ENCODE measurements at places on chromosomes 12 and 14. TPM values are rescaled to one million over a fixed set of nuclear protein-coding genes. Genes with fewer than 3 reads are reported as not detected.
A peak's percentile ranks its signal among the peaks of the same experiment; 100 is the strongest.

Gene GLI1
- 2.2 TPM for total RNA-seq

Gene NTS
- total RNA-seq, result not detected

Gene ANKRD52
- 18.2 TPM for total RNA-seq

Gene PEBP1
- 141 TPM for total RNA-seq

Gene ACOT4
- 1.1 TPM for total RNA-seq

Gene ESRRB
- total RNA-seq, result not detected

Gene CDH24
- 1.5 TPM for total RNA-seq

Gene GPR65
- 1.7 TPM for total RNA-seq

Gene SYNDIG1L
- 0.26 TPM for total RNA-seq

Gene ADSS1
- total RNA-seq, result 5.3 TPM

Gene TMX1
- 10.1 TPM for total RNA-seq

DNA sequence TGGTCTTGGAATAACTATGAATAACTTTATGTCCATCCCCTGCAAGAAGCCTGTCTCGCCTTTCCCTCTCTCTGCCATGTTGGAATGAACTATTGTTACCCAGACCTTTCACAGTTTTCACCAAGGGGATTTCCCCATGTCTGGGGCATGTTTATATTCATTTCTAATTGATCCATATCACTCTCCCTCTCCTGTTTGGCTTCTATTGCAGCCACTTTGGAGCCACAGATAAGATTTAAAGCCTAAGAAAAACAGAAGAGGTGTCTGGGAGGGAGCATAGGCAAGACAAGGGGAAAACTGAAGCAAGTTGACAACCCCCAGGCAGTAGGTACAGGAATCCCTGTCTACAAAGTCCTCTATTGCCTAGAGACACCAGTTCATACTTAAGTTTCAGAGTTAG is 41.0 kb upstream of the FOXJ2 start:
- no peak overlapping the region for H3K4me3 ChIP-seq
- no peaks in the 10 kb centered on the region for H3K4me1 ChIP-seq

DNA sequence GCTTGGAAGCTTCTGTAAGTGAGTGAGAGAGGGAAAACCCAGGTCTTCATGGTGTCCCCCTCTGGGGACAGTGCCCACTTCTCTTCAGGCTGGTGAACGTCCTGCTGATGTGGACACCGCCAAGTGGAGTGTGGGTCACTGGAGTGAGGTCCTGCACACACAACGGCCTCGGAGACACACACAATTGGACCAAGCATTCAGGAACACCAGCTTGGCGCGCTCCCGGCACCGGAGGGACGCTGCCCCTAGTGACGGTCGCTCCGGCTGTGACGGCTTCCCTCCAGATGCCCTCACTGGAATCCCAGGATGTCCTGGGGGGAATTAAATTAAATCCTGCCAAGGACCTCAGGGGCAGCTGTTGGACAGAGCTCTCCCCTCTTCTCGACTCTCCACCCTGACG is 123.1 kb downstream of the ZNF664 start:
- no peaks in the 10 kb centered on the region for H3K27me3 ChIP-seq
- no peak for DNase-seq
- H3K27ac ChIP-seq, result no peak overlapping the region
- no peaks in the 10 kb centered on the region for H3K36me3 ChIP-seq
- H3K4me1 ChIP-seq, result no peaks in the 10 kb centered on the region
- no peak overlapping the region for H3K4me3 ChIP-seq

DNA sequence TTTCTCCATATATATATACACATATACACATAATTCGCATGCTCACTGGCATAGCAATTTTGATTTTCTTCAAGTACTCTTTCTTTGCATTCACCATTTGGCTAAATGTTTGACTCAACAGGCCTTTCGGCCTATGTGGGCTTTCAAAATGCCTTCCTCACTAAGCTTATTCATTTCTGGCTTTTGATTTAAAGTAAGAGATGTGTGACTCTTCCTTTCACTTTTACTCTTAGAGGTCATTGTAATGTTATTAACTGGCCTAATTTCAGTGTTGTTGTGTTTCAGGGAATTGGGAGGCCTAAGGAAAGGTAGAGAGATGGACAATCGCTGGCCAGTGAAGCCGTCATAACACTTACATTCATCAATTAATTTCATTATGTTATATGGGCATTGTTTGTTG is 14.5 kb upstream of the KLRD1 start:
- H3K36me3 ChIP-seq, result no peaks in the 10 kb centered on the region
- no peaks in the 10 kb centered on the region for H3K27me3 ChIP-seq
- no peaks in the 10 kb centered on the region for H3K4me1 ChIP-seq

- no peak overlapping the region for H3K4me3 ChIP-seq
- no peak overlapping the region for H3K27ac ChIP-seq
- H3K36me3 ChIP-seq, result no peaks in the 10 kb centered on the region
- H3K4me1 ChIP-seq, result no peaks in the 10 kb centered on the region
- no peaks in the 10 kb centered on the region for H3K27me3 ChIP-seq
Measured at GRCh38 chr12:107649661-107650061, 35.9 kb upstream of the PWP1 start.

DNA sequence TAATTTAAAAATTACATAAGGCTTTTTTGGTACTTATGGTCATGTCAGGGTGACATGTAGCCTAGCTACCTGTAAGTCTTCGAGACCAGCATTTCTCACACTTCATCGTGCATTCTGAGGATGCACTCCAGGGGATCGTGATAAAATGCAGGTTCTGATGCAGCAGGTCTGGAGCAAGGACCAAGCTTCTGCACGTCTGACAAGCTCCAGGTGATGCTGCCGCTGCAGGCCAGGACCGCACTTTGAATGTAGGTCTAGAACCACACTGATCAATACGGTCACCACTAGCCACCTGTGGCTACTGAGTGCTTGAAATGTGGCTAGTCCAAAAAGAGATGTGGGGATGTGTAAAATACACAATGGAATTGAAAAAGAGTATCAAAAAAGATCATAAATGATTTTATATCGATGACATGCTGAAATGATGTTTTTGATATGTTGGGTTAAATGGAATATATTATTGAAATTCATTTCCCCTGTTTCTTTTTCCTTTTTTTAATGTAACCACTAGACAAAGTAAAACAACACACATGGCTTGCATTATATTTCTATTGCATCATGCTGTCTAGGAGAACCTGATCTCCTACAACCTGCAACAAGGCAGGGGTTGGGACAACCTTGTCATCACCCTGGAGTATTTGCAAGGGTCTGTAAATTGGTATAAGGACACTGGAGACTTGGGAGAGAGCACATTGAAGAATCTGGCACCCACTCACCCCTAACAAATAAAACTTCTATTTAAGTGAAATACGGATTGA is 142.4 kb downstream of the DPF3 start:
- no peak for DNase-seq
- no peak overlapping the region for H3K27ac ChIP-seq

DNA sequence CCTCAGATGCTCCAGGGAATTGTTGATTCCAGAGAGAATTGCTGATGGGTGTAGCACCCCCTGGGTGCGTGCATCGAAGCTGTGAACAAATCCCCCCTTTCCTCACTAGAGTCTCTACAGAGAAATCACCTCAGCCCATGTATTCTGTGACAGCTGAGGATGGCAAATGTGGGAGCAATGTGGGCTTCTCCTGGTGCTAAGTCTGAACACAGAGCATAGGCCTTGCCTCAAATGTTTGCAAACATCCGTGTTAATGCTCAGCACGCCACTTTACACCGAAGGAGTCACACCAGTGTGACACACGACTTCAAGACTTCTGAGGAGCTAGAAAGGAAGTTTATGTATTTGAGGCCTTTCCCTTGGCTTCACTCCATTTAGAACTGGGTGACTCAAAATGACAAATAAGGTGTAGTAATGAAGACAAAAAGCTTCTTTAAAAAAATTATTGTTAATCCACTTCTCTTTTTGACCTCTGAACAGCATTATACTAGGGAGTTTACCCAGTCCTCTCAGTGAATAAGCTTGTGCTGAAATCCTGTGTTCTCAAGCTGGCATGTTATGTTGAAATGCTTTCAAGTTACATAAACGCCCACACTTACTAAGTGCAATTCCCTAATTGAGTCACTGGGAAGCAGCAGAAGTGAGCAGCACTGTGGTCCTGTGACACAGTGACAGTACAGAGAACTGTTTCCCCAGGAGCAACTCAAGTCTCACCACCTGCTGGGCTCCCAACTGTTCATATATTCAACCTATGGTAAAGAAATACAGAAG is 92.9 kb downstream of the FAR2 start:
- H3K4me3 ChIP-seq, result no peak overlapping the region
- no peaks in the 10 kb centered on the region for H3K4me1 ChIP-seq
- no peaks in the 10 kb centered on the region for H3K36me3 ChIP-seq
- H3K27me3 ChIP-seq, result peaks cover 4% of the 10 kb centered on the region

DNA sequence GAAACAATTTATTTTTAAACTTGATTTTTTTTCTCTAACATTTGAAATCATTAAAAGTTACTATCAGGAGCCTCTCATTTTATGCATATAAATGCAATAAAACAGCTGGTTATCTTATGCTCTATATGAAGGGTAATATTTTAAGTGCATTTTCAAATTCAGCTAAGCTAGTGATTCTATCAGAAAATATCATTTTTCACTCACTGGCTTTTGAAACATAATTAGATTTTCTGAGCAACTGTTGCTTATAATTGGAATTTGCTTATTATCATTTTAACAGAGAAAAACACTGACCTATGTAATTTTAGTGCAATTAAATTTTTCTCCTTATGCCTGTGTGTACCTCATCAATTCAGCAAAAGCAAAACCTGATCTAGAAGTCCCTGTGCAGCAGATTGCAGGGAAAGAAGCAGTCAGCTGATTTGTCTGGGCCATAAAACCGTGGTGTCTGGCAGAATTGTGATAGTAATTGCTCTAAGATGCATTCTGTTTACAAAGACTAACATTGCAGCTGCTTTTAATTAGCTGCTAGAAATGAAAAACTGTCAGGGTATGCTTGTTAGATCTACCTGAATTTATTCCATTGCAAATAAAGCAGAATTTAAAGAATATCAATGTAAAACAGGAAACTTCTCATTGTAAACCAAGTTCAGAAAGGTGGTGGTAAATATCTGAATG is 75.0 kb downstream of the BICD1 start:
- H3K4me3 ChIP-seq, result no peak overlapping the region
- no peaks in the 10 kb centered on the region for H3K4me1 ChIP-seq
- no peak overlapping the region for H3K27ac ChIP-seq
- no peaks in the 10 kb centered on the region for H3K36me3 ChIP-seq

DNA sequence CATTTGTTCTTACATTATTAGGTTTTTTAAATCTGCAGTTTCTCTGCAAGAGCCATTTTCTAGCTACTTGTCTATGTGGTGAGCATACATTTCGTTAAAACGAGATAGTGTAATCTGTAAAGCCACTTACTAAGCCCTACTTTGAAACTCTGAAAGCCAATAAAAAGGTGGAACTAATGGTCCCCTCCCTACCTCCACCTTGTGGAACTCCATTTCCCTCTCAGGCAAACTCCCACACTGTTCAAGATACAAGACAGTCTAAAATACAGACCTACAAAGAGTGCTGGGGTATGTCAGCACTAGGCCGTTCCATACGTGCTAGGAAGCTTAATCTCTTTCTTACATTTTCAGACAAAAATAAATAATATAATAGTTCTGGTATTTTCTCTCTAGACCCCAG is 74.1 kb downstream of the DUSP6 start:
- no peak for DNase-seq
- no peaks in the 10 kb centered on the region for H3K36me3 ChIP-seq
- H3K4me1 ChIP-seq, result no peaks in the 10 kb centered on the region
- H3K27me3 ChIP-seq, result no peaks in the 10 kb centered on the region
- no peak overlapping the region for H3K4me3 ChIP-seq

GRCh38 chr14:105493921-105494605 is 3.0 kb downstream of the TEDC1 start:
- peak; percentile 49 for DNase-seq
- no peaks in the 10 kb centered on the region for H3K36me3 ChIP-seq
- no peak overlapping the region for H3K27ac ChIP-seq
- H3K4me3 ChIP-seq, result no peak overlapping the region

DNA sequence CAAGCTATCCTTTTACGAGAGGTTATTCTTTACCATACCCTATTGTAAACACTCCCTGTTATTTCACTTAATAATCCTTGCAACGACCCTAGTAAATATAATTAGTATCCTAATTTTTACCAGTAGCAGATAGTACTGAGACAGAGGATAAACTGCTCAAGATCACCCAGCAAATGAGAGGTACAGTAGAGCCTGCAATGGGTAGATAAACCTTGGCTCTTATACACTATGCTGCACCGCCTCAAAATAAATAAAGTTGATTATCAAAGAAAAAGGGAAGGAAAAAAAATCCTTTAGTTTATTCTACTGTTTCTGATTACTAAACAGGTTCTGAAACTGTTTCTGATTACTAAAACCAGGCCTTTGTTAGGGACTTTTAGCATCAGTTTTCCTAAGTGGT is 22.5 kb downstream of the YBX3 start:
- H3K27me3 ChIP-seq, result no peaks in the 10 kb centered on the region
- DNase-seq, result no peak
- H3K4me3 ChIP-seq, result no peak overlapping the region
- H3K4me1 ChIP-seq, result no peaks in the 10 kb centered on the region

GRCh38 chr14:69050240-69051184 is 71.4 kb upstream of the ACTN1 start:
- H3K4me3 ChIP-seq, result no peak overlapping the region
- DNase-seq, result no peak
- no peak overlapping the region for H3K27ac ChIP-seq
- H3K36me3 ChIP-seq, result peaks cover 24% of the 10 kb centered on the region

DNA sequence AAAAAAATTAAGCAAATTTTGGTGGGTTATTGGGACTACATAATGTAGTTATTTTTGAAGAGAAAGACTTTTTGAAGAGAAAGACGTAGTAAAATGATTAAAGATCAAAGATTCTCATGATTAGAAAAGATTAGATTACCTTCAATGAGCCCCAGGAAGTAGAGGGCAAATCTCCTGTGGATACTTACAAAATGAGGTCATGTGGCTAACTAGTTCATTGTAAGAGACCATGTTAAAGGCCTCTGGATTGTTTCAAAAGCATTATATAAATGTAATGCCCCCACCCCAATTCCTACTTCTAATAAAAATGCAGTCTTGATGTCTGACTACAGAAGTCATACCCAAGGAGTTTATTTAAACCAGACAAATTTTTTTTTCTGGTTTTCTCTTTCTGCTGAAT is 93.3 kb downstream of the ERGIC2 start:
- H3K27ac ChIP-seq, result no peak overlapping the region
- no peak for DNase-seq
- H3K27me3 ChIP-seq, result no peaks in the 10 kb centered on the region
- H3K36me3 ChIP-seq, result no peaks in the 10 kb centered on the region

- no peak overlapping the region for H3K4me3 ChIP-seq
- H3K27me3 ChIP-seq, result no peaks in the 10 kb centered on the region
- no peaks in the 10 kb centered on the region for H3K36me3 ChIP-seq
- no peak for DNase-seq
Measured at GRCh38 chr14:71856199-71856919, 75.9 kb upstream of the RGS6 start.

- H3K4me1 ChIP-seq, result no peaks in the 10 kb centered on the region
- no peaks in the 10 kb centered on the region for H3K27me3 ChIP-seq
- H3K27ac ChIP-seq, result no peak overlapping the region
- H3K36me3 ChIP-seq, result no peaks in the 10 kb centered on the region
- DNase-seq, result no peak
Measured at GRCh38 chr12:94037444-94037843, 110.9 kb upstream of the PLXNC1 start.

GRCh38 chr14:23090254-23090636 is 4.7 kb downstream of the ACIN1 start:
- no peak overlapping the region for H3K27ac ChIP-seq
- H3K4me1 ChIP-seq, result peaks cover 15% of the 10 kb centered on the region
- H3K36me3 ChIP-seq, result peaks cover 21% of the 10 kb centered on the region
- no peak overlapping the region for H3K4me3 ChIP-seq

GRCh38 chr12:84502907-84503787 is 409.5 kb downstream of the SLC6A15 start:
- no peaks in the 10 kb centered on the region for H3K36me3 ChIP-seq
- no peak overlapping the region for H3K27ac ChIP-seq
- no peaks in the 10 kb centered on the region for H3K27me3 ChIP-seq
- DNase-seq, result no peak

GRCh38 chr12:50246873-50247612 is 36.3 kb downstream of the LIMA1 start:
- H3K36me3 ChIP-seq, result no peaks in the 10 kb centered on the region
- H3K4me3 ChIP-seq, result no peak overlapping the region
- peaks cover 18% of the 10 kb centered on the region for H3K4me1 ChIP-seq
- H3K27ac ChIP-seq, result peak overlapping the region; percentile 40

Measured in pancreas (tissue), 10 donors.